Esophagus (tissue), 2 donors: ENCODE measurements at places on chromosomes 4 and X. TPM values are rescaled to one million over a fixed set of nuclear protein-coding genes. Genes with fewer than 3 reads are reported as not detected.

The ARHGAP36 gene
- not detected for polyA plus RNA-seq

The HELT gene
- not detected for polyA plus RNA-seq

The SGCB gene
- polyA plus RNA-seq: 2.3 TPM

The TMEM184C gene
- polyA plus RNA-seq: 3.0 TPM

The L1CAM gene
- polyA plus RNA-seq: 0.88 TPM

The UGT2B11 gene
- polyA plus RNA-seq: not detected

The RHOXF1 gene
- polyA plus RNA-seq: 0.24 TPM

The LGI2 gene
- 0.27 TPM for polyA plus RNA-seq

The CNGA1 gene
- polyA plus RNA-seq: 8.8 TPM

The TNIP3 gene
- not detected for polyA plus RNA-seq

The PDE5A gene
- 1.8 TPM for polyA plus RNA-seq

The TCP11X2 gene
- not detected for polyA plus RNA-seq

The TIMP1 gene
- 52.6 TPM for polyA plus RNA-seq

The CYLC1 gene
- not detected for polyA plus RNA-seq

The SASH3 gene
- polyA plus RNA-seq: 2.8 TPM

The TMEM156 gene
- polyA plus RNA-seq: 0.25 TPM

The ZCCHC12 gene
- polyA plus RNA-seq: not detected

The SH3D19 gene
- polyA plus RNA-seq: 22.8 TPM

The ASIC5 gene
- not detected for polyA plus RNA-seq

The APELA gene
- polyA plus RNA-seq: 0.05 TPM

The AMTN gene
- polyA plus RNA-seq: 0.09 TPM

The GPC3 gene
- polyA plus RNA-seq: 0.10 TPM

The CDKL2 gene
- 0.32 TPM for polyA plus RNA-seq

The MAOA gene
- 43.9 TPM for polyA plus RNA-seq

The C4orf50 gene
- polyA plus RNA-seq: 0.02 TPM

The CD38 gene
- 1.2 TPM for polyA plus RNA-seq

The TMEM150C gene
- 1.2 TPM for polyA plus RNA-seq

The PRR27 gene
- not detected for polyA plus RNA-seq

The GAGE2A gene
- polyA plus RNA-seq: not detected

The TEX13D gene
- 0.04 TPM for polyA plus RNA-seq

The MND1 gene
- polyA plus RNA-seq: 3.4 TPM

The PABPC5 gene
- 0.19 TPM for polyA plus RNA-seq
